Esophagus squamous epithelium (tissue), 5 donors: ENCODE measurements at places on chromosomes 3 and 15.

GRCh38 chr15:90240856-90241255, 6.8 kb downstream of the GDPGP1 start:
- DNase-seq, result no peak

GRCh38 chr3:186220911-186221645, 112.2 kb upstream of the ETV5 start:
- no peak for DNase-seq

GRCh38 chr3:102006812-102007485, 157.6 kb downstream of the NFKBIZ start:
- no peak for DNase-seq

DNA sequence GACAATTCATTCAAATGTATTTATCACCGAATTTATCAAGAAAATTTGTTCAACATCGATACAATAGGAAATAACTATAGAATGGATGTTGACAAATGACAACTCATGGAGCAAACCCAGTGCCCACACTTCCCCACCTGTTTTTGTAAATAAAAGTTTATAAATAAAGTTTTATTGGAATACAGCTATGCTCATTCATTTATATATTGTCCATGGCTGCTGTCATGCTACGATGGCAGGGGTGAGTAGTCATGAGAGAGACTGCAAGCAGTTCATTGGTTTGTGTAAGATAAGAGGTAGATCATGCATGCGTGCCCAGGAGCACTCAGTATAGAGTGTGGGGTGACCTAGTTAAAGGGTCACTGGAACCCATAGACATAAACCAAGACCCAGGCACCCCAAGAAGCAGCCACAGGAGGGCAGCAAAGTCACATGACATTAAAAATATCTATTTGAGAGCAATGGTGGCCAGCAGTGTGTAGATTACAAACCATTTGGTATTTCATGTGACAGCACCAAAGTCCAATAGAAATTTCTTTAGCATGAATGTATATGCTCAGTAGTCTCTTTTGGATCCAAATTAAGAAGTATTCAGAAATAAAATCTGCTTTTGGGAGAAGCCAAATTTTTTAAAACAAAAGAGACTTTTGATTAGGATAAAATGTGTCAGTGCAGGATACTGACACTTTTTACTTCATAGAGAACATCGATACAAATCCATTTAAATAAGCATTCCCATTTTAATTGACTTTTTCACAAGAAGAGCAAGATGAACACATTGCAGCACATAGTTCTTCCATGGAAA, 794.8 kb downstream of the MCTP2 start:
- no peak for DNase-seq

GRCh38 chr3:81760215-81760614, 1.2 kb downstream of the GBE1 start:
- no peak for DNase-seq

DNA sequence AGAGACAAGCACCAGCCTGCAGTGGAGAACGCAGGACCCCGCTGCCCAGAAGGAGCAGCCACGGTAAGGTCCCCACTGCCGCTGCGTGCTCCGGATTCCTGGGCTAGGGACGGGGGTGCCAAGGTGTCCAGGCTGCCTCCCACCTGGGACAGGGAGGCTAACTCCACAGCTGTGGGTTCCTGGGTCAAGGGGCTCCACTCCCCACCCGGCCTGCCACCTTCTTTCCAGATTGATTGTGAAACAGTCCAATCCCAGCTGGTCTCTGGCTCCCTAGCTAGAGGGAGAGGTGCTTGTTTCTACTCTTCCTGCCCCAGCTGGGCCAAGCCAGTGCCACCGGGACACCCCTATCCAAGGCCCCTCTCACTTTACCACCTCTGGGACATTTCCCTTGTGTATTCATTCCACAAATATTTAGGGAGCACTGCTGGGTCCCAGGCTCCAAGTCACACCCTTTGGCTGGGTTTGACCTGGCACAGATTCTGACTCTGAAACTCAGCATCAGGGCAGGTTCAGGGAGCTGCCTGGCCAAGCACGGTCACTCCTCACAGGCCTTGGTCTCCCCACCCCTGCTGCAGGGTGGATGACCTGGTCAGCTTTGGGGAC, 1.9 kb downstream of the PAK6 start:
- DNase-seq, result no peak

DNA sequence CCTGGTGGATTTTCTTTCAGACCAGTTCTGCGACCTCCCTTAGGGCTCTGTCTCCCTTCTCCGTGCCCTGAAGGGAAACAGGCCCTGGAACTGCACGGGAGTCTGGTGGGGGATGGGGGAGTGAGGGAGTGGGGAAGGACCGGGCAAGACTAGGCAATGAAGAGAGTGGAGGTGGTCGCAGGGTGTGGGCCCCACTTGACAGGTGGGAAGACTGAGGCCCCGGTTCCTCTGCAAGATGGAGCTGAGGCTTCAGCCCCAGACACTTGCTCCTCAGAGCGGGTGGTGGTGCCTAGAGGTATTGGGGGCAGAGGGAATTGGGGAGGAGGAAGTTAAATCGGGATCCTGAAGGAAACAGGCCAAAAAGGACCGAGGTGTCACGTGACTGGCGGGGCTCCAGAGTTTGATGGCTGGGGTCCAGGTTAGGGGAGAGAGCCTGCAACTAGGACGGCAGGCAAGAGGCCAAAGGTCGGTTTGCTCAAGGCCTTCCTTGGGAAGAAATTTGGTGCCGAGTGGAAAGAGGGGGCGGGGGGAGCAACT, 597 bp upstream of the CAMK1 start:
- DNase-seq, result no peak

DNA sequence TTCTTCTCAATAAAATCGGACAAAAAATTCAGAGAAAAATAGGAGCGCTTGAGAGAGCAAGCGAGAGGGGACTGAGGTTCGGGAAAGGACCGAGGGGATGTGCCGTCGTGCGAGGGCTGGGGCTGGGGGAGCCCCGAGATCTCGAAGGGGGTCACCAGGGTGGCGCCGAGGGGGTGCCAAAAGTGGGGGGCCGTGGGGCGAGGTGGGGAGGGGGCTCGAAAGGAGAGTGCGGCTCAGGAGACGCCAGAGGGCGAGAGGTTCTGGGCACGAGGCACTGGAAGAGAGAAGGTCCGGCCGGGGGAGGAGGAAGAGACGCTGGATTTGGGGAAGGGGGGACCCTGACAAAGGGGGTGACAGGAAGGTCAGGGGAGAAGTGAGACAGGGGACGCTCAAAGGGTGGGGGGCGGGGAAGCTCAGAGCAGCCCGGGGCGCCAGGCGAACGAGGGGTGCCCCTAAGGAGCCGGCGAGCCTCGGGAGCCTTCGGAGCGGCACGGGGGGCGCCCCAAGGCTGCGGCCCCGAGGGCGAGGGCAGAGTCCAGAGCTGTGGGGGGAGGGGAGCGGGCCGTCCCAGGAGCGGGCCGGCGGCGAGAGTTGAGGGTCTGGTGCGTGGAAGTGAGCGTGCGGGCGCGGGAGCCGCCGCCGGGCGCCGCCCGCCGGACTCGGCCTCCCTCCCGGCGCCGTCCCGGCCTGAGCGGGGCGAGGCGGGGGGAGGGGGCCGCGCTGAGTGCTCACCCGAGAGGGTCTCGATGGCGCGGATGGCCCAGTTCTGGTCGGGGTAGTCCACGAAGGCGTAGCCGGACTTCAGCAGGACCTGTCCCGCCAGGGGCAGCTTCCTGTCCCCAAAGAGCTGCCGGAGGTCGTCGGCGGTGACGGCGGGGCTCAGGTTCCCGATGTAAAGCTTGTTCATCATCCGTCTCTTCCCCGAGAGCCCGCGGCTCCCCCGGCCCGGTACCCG, 514 bp downstream of the IGF2BP2 start:
- DNase-seq, result no peak

DNA sequence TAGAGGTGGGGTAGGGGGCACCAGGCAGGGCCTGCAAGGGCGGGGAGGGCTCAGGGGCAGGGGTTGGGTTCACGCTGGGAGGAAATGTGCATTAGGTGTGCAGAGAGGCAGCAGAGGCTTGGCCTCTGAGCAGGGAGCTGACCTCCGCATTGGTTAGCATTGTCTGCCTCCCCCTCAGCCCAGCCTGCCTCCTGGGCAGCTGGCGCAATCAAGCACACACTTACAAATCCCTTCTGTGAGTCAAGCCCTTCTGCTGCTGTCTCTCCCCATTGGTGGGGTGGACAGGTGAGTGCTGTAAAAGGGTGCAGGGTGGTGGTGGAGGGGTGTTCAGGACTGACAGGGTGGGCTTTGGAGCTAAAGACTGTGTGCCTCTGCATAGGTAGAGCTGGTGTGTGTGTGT, 9.3 kb downstream of the LOXL1 start:
- no peak for DNase-seq

DNA sequence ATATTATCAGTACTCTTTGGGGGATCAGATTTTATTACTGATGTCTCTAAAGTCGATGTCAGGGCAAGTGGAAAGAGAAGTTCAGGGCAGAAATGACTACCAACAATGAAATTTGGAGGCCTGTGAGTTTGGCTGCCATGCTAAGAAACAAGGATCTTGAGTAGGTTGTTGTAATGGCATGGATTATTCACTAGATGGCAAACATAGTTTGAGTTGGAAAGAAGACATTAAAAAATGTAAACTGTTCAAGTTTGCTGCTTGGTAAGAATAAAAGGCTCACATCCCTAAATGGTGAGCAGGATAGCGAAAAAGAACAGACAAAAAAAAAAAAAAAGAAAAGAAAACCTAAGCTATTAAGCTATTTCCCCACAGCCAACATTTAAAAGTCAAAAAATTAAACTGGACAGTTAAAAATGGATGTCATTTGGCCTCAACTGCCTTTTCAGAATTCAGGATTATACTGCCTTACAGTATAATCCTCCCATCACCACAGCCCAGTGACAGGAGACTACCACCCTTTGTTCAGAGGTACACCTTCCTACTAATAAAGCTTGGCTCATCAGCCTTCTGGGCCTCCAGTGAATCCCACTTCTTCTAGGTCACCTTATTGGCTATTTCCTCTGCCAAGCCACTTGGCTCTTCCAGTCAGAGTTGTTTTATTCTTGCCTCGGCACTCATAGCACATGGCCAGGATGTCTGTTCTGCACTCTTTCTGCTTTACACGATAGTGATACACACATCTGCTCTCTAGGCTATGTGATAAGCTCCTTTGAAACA, 163.7 kb downstream of the PLD1 start:
- no peak for DNase-seq

DNA sequence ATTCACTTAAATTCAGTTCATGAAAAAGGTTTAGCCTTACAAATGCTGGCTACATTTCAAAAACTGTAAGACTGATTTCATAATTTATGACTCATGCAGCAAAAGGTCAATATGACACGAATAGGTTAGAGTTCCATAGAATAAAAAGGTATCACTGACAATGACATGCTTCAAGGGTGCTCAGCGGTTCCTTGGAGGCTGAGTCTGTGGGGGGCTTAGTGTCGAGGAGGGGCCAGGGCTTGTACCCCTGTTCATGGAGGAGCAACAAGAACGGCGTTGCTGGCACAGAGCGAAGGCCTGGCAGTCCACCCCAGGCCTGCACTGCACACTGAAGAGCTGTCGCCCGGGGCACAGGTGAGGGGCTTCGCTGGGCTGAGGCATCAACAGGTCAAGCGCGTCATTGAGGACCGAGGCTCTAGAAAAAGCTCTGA, 174.2 kb downstream of the NR1D2 start:
- DNase-seq, result no peak

GRCh38 chr3:53109190-53109589, 21.0 kb downstream of the RFT1 start:
- no peak for DNase-seq

GRCh38 chr3:62672988-62673313, 202.3 kb downstream of the CADPS start:
- no peak for DNase-seq

DNA sequence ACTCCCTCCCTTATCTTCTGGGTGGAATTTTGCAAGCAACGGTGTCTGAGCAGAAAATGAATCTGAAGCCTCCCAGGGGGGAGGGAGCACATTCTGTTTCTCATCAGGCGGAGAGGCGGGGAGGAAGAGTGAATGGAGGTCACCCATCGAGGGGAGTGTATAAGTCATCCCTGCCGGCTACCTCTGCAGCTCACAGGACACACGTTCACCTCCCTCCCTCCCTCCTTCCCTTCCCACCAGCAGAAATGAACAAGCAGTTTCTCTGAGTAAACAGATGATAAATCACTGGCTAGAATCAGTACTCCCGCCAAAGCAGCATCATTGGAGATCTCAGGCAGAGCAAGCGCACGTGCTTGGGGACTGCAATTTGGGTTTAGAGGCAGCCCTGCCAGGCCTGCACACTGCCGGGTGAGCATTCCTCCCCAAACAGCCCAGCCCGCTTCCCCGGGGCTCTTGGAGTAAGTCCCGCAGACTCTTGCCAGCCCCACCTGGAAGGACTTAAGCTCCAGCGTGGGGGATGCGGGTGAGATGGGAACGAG, 38.3 kb downstream of the CPN2 start:
- DNase-seq, result no peak

GRCh38 chr15:92624401-92624991, 31.1 kb downstream of the FAM174B start:
- DNase-seq, result no peak
